ENCODE measurements at places on chromosomes 2 and 18.
A peak's percentile ranks its signal among the peaks of the same experiment; 100 is the strongest.

- DNase-seq, result no peak
These were observed 43.8 kb downstream of the GBX2 start for GRCh38 chr2:236124182-236124893.

DNA sequence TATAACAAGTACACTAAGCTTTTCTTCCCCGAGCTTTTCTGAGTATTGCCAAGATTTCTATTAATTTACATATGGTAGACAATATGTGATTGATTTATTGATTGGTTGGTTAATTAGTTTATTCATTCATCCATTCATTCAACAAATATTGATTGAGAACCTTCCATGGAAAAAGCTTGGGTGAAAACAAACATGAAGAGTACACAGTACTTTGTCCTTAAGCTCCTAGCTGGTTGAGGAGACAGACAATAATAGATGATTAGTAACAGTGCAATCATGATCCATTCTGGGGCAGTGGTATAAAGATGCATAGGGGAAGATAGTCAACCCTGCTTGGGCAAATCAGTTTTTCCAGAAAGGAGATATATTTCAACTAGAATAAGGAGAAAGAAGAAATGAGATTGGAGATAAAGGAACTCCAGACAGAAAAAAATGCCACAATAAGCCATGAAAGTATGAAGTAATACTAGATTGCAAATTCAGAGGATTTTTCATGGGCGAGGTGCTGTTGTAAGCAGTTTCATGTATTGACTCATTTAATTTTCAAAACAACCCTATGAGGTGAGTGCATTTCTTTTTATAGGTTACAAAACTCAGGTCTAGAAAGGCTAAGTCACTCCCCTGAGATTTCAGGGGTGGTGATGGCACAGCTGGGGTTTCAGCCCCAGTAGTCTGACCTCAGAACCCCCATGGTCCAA lies 129.5 kb downstream of the RND3 start:
- no peak for DNase-seq

DNA sequence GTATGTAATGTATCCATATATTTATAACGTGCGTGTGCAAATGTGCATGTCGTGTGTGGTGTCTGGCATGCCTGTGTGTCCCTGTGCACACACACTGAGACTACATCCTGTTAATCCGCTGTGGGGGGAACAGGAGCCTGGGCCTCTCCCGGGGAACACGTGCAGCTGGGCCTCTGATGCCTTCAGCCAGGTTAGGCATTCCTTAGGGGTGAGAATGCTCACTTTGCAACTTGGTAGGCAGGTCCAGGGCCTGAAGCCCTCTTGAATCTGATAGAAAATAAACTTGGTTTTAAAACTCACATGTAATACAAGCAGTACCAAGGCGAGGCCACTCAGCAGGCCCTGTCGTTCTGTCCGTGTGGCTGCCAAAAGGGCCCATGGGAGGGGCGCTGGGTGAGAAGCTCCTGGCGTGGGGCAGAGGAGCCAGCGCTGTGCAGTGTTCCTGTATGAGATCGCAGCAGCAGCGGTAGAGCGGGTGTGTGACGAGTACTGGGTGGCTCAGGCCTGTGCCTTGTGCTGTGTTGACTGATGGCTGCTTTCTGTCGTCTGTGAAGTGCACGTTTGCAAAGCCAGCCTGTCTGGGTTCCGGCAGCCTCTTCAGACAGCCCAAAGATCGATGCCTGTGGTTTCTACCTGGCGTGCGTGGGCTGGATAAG lies 16.2 kb downstream of the SALL3 start:
- DNase-seq, result no peak

DNA sequence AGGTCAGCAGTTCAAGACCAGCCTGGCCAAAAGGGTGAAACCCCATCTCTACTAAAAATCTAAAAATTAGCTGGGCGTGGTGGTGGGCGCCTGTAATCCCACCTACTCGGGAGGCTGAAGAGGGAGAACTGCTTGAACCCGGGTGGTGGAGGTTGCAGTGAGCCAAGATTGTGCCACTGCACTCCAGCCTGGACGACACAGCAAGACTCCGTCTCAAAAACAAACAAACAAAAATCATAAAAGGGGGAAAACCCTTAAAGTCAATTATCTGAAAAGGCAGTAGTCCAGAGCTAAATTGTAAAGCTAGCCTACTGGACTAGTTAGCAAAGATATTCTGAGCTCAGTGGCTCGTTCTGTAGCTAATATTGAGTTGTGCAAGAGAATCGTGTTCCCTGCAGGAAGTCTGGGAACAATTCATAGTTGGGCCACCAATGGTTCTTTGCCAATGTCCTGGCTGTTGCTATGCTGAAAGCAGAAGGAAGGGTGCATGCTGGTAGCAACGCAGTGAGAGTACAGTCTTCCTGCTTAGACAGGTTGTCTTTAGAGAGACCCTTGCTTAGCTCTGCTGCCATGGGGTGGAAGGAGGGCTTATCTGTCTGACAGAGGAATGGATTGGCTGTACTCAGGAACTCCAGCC lies 4.3 kb downstream of the TGOLN2 start:
- DNase-seq, result no peak

DNA sequence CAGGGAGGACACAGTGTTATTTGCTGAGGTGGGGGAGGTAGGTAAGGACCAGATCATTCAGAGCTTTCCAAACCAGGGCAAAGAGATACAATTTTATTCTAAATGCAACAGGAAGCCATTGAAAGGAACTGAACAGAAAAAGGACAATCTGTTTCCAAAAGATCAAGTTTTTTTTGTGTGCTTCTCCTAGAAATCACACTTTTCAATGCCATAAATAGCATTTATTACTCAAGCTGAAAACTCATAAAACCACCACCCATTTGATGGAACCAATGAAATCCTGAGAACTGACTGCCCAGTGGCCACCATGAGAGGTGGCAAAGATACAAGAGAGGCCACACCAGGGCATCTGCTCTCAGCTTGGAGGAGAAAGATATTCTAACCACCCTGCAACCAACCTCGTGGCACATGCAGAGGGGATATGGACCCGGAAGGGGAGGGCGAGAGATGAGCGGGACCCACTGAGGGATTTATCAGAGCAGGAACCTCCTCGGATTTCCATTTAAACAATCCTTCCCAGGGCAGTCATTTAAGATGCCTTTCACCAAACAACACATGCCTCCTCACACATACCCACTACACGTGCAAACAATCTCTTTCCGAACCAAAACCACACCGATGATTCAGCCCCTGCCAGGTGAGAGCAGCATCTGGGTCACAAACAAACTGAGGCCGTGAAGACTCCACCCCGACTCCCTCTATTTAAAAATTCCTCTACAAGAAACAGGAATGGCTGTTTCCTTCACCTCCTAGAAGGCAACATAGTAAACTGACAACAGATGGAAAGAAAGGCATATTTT lies 8.8 kb downstream of the CYB5A start:
- no peak for DNase-seq

- no peak for DNase-seq
These were observed 3.3 kb upstream of the CCBE1 start for GRCh38 chr18:59700535-59700967.

DNA sequence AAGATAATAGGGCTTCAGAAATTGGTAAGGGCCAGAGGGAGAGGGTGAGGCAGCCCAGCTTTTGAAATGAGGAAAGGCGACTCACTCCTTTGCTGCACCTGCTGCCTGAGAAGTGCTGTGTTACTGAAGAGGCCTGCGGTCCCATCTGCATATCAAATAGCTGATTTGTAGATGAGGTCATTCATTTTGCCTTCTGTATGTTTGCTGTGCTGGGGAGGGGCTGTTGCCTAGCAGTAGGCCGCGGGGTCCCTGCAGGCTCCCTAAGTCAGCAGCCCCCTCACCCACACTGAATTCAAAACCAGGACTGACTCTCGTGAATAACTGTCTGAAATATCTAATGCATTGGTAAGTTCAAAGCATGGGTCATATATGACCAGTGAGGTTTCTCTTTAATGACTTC lies 377.2 kb downstream of the SOX11 start:
- DNase-seq, result peak; percentile 90

Measured in NCI-H82 (cell line).